Activated naive CD8-positive, alpha-beta T cell treated with anti-CD3 and anti-CD28 coated beads for 36 hours (primary cell): ENCODE measurements at places on chromosomes 4 and X. TPM values are rescaled to one million over a fixed set of nuclear protein-coding genes. Genes with fewer than 3 reads are reported as not detected.
A peak's percentile ranks its signal among the peaks of the same experiment; 100 is the strongest.

GRCh38 chrX:130846746-130847145 lies 56.3 kb downstream of the ENOX2 start:
- no peak for DNase-seq

DNA sequence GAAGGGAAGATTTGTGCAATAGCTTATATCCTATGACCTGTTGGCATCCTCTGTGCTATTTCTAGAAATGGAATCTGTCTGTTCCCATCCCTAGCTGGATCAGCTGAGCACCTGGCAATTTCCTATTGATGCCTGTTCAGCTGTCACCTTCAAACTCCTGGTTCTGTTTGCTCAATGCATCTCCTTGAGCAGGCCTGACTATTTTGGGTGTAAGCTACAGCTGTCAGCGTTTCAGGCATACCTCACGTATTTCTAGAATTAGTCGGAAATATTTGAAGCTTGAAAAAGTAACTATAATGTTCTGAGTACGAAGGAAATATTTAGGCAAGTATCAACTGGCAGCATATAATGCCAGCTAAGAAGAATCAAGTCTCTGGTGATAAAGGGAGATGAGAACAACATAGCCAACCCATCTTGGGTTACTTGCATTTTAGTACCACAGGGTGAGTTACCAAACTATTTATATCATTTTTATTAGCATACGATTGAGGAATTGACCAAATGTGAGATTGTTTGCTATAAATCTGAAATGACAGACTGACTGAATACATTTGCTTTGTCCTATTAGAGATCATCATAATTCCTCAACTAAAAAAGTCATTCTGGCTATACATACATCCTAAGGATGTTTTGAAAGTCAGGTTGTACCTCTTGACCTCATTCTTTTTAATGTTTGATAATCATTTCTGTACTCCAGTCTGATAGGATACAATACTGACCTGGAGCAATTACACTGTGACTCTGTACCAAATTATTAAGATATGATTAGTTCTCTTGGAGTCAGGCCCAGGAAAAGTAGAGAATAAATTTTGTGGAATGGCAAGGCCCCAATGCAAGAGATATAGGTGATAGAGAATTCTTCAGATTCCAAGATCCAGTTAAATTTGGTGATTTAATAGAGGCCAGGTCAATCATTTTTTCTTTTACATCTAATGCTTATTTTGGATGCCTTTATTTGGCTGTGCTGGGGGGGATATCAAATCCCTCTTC lies 36.4 kb upstream of the PLAC1 start:
- no peak for DNase-seq

DNA sequence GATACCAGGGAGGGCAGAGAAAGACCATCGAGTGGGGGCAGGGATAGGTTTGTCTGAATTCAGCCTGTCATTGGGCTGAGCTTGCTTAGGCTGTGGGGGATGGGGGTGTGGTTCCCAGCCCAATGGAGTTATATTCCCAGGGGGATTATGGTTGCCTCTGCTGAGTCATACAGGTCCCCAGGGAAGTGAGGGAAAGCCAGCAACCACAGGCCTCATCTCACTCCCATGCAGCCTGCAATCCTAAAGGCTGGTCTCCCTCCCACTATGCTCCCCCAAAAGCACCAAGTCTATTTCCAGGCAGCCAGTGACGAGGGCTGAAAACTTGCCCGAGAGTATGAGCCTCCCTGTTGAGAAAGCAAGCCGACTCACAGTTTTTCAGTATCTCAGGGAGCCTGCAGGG lies 39.3 kb downstream of the AFM start:
- no peak for DNase-seq

DNA sequence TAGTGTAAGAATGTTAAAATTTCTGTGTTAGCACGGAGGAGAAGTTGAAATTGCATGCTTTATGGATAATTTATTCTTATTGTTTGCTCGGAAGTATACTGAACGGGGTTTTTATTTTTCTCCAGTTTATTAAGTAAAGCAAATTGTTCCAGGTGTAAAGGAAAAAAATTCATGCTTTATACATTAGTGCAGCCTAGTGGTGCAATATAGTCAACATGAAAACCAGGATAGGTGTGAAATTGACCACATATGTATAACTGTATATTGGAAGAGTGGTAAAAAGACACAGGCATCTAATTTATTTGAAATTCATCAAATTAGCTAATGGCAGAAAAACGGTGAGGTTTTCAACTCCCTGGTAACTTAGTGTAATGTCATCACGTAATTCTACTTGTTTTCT lies 959 bp downstream of the BRS3 start:
- no peak for DNase-seq

GRCh38 chrX:36856849-36857248 lies 151.3 kb upstream of the FAM47C start:
- DNase-seq = no peak

- no peak for DNase-seq
These were observed 1.8 kb downstream of the NLGN4X start for GRCh38 chrX:6226596-6227452.

GRCh38 chrX:47540754-47541538 lies 20.1 kb upstream of the ARAF start:
- DNase-seq = no peak

GRCh38 chr4:3786196-3786869 lies 20.1 kb downstream of the ADRA2C start:
- DNase-seq = no peak

DNA sequence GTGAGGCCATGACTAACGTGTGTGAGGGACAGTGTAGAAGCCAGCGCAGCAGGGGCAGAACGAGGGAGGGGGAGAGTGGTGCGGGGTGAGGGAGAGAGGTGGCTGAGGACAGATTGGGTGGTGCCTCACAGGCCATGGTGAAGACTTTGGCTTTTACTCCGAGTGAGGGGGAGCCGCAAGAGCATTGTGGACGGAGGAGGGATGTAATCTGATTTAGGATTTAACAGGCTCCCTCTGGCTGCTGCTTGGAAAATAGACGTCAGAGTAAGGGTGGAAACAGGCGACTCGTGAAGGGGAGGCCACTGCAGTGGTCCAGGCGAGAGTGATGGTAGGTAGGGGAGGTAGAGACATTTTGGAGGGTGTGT lies 13.0 kb downstream of the PPP1R3F start:
- no peak for DNase-seq

DNA sequence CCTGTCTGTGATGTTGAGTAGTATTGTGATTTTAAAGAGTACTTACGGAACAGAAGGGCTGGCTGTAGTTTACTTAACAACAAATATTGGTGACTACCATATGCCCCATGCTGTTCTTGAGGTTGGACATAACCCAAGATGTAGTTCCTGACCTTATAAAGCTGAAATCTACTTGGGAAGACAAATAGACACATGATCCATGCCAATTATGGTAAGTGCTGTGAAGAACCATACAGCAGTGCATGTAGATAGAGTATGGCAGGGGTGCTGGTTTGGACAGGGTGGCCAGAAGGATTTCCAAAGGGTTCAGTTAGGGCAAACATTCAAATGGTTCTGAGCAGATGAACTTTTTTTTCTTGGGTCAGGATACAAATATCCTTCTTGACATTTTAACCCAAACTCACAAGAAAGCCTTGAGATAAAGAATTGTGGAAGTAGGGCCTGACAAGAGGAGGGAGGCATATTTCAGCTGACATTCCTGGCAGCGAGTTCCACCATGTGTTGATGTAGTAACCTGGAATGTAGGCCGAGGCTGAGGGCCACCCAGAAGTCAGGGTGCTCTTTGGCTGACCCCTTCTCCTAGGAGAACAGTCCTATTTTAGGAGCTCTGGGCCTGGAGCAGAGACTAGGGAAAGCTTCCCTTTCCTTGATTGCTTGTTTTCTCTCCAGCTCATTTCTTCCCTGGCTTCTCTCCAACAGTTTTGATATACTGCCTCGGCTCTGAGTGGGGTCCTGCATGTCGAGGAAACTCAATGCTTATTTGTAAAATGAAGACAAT lies 74.2 kb downstream of the FREM3 start:
- no peak for DNase-seq

DNA sequence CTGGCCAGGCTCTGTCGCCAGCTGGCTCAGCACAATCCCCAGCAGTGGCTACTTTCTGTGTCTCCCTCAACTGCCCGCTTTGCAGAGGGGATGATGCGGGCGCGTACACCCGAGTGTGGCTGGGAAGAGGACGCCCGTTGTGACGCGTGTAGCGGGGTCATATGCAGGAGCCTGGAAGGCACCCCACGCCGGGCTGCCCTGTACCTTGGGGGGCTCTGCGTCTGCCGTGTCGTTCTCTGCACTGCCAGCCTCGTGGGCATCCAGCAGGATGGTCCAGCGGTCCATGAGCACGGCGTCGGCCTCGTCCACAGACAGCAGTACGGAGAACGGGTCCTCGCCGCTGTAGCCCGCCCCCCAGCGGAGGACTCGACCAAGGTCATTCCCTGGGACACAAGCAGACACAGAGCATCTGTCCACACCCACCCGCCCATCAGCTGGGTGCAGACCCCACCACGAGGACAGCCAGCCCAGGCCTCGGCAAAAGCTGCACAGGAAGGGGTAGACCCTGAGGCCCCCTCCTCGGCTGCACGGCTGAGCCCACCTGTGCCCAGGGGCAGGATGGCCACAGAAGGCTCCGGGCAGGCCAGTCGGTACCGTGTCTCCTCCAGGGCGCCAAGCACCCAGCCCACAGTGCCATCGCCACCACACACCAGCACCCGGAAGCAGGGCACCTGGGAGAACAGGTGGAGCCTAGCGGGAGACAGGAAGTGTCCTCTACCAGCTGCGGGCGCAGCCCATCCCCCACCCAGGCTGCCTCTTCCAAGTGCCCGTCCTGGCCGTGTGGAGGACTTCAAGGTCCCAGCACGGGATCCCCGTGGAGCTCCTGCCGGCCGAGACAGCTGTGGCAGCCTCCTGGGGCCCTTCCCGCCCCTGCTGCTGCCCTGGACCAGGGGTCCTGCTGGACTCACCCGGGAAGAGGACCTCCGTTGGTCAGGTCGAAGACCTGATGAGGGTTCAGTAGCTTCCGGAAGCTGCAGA lies 10.8 kb downstream of the DGKQ start:
- DNase-seq = no peak

DNA sequence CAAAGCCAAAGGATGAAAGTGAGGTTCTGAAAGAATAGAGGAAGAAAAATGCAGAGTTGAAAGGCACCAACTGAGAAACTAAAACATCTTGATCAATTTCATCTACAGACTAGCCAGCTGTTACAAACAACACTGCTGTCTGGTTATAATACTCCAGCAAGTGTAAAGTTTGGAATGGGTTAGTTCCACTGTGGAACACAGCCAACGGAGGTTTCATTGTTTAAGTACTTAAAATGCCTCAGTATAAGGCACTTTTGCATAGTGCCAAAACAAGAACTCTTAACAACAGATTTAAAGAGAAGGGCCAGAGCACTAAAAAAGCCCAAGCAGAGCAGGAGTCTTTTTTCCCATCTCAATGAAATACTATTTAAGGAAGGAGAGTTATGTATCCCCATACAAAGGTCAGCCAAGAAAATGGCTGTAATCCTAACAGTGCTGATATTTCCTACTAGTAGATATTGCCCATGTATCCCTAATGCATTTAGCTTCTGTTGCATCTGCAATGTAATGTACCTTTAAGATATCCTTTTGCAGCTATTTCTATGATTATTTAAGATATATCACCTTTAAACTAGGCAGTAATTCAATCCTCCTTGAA lies 16.5 kb downstream of the ACSL4 start:
- DNase-seq = no peak

DNA sequence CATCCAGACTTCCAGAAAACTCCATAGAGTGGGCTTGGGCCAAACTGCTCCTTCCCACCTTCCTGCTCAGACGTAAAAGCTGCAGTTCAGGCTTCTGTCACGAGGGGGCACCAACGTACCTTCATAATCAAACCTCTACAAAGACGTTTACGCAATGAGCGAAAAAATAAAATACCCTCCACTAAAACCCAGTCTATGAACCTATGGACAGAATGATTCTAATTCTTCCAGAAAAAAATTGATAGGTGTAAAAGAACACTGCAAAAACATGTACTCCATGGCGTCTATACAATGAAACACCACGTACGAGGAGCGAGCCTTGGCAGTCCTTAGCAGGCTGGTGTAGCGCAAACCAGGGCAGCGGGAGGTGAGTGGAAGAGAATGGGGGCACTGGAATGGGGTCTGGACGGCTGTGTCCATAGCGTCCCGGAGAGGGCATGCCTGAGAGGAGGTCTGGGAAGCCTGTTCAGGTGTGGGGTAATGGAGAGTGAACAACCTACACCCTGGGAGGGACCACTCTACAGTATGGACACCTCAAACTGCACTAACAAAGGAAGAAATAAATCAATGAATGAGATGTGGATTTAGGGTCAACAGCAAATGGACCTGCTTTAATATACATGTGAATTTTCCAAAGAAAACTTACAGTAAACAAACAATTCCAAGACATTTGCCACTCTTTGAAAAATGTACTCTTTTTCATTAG lies 14.4 kb upstream of the RAB40A start:
- DNase-seq = peak; percentile 37

- DNase-seq = no peak
These were observed 9.7 kb downstream of the SSR4 start for GRCh38 chrX:153804100-153804595.

- DNase-seq = no peak
These were observed 43.6 kb downstream of the UGT2A3 start for GRCh38 chr4:68907788-68908700.

DNA sequence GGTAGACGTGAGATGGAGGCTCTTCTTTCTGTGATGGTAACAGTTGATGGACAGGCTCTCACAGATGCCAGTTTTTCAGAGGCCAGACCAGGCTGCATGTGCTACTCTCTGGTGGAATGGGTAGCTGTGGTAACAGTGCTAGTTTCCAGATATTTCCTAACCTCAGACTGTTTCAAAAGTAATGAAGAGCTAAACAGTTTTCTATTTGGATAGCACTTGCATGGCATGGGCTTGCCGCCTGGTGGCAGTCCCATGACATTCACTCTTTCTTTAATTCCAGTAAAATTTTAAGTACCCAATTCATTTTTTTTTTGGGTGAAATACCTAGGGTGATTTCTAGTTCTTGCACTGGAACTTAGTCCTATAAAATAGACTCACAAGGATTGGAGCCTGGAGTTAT lies 220.2 kb upstream of the MAD2L1 start:
- DNase-seq = no peak

The CTAG1B gene
- not detected for total RNA-seq

The LUZP4 gene
- not detected for total RNA-seq

The HTATSF1 gene
- total RNA-seq = 38.8 TPM

The METTL14 gene
- 51.2 TPM for total RNA-seq

The LIMCH1 gene
- total RNA-seq = not detected

The CENPI gene
- total RNA-seq = 14.7 TPM

The ARX gene
- total RNA-seq = not detected

The MAGEH1 gene
- total RNA-seq = 20.2 TPM

The IL13RA2 gene
- total RNA-seq = not detected

The PHKA1 gene
- 9.7 TPM for total RNA-seq

The CXCL3 gene
- total RNA-seq = not detected

The COX7B gene
- 341 TPM for total RNA-seq
